Activated CD4-positive, alpha-beta T cell treated with anti-CD3 and anti-CD28 coated beads, Interleukin-2, amount 50 U/mL, for 24 hours (primary cell): ENCODE measurements at places on chromosomes 7 and 10.

DNA sequence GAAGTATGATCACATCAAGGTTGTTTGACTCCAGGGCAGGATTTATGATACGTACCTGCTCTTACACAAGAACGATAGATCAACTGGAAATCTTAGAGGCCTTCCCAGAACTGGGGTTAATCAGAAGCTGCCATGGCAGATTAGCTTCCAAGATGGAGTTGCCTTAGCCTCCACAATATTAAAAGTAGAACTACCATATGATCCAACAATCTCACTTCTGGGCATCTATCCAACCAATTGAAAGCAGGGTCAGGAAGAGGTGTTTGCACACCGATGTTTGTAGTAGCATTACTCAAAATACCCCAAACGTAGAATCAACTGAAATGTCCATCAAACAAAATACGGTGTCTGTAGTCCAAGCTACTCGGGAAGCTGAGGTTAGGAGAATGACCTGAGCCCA lies 6.6 kb downstream of the PILRB start:
- no peak for DNase-seq

GRCh38 chr7:42236976-42237810 lies at the start of gene GLI3:
Gene GLI3 (minus strand): TSS chr7:42237209. CDS start chr7:42223253, 13,956 bp downstream.
- DNase-seq = no peak

GRCh38 chr7:131008840-131009711 lies 275.1 kb upstream of the KLF14 start:
- no peak for DNase-seq

DNA sequence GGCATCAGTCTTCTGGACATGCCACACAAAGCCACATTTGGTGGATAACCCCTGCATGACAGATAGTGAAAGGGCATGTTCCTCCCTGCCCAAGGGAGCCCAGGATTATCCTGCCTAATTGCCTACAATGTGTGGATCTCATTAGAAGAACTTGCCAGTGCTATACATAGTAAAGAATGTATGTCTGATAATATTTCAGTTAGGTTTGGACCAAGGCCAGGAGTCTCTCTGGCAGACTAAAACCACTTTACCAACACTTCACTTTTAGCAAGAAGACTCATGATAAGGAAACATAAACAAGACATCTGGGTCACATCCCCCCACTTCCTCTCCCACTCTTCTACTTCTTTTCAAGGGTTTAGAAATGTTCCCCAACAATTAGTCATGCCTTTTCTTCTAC lies 196.7 kb downstream of the MTERF1 start:
- DNase-seq = no peak

DNA sequence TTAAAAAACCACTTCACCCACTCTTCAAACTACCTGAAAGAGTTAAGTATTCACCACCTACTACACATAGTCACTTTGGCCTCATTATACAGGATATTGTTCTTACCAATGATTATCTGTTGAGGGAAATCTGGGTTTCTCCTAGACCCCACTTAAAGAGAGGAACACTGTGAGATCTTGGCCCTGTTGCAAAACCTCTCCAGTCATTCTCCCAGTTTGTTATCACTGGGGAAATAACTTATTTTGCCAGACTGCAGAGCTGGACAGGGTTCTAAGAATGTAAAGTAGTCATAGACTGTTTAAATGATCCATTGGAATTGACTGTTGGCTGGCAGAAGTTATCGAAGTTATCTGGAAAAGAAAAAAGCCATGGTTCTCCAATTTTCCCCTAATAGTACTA lies 143.8 kb downstream of the HGF start:
- DNase-seq = no peak

DNA sequence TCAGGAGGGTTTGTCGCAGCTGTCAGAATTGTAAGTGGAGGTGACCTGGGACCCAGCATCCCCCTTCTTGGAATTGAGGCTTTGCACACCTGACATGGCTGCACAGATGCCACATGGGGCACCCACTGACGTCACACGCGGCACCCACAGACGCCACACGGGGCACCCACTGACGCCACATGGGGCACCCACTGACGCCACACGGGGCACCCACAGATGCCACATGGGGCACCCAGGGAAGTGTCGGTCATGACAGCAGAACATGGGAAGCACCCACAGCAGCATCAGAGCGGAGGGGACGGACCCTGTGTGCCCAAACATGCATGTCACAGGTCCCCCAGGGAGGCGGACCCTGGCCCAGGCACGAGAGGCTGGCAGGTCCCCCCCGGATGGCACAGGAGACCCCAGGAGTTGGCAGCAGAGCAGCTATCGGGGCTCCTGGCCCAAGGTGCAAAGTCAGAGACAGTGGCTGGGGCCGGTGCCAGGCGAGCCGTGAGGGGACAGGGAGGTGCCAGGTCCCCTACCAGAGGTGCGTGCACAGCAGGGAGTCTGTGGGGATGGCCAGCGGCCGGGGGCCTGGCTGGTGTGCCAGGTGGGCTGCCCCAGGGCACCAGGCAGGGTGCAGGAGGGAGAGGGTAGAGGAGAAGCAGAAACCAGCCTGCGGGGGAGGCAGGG lies 21.1 kb downstream of the KNDC1 start:
- DNase-seq = no peak

DNA sequence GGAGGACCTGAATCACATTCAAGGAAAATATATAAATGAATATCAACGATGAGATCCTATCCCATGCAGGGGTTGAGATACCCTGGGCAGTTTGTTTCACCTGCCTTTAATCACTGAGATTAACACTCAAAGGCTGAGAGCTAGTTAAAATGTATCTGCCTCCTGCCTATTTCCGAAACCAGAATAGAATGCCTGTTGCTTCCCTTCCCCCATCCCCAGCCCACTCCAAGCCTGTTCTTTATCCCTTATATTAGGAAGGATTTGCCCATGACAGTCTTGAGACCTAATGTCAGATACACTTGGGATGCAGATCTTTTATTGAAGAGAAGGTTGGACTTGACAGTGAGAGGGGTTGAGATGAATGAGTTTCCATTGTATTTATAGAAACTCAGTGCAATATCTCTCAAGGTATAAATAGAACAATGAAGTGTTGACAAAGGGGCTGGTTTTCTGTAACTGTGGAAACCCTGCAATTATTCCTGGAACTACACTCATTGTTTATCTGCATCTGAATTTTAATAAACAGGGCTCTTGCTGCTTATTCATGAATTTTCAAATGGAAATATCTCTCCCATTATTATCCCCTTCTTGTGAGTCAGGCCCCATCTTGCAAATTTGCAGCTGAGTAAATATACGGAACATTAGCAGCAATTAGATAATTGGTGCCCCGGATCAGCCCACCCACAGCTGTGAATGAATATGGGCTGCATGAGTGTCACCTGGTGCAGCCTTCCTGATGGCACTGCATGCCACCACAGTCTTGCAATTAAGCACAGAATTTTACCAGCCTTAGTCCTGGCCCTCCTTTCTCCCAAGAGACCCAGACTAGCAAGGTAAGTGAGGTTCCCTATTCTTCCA lies 66.7 kb downstream of the SORCS3 start:
- DNase-seq = no peak

DNA sequence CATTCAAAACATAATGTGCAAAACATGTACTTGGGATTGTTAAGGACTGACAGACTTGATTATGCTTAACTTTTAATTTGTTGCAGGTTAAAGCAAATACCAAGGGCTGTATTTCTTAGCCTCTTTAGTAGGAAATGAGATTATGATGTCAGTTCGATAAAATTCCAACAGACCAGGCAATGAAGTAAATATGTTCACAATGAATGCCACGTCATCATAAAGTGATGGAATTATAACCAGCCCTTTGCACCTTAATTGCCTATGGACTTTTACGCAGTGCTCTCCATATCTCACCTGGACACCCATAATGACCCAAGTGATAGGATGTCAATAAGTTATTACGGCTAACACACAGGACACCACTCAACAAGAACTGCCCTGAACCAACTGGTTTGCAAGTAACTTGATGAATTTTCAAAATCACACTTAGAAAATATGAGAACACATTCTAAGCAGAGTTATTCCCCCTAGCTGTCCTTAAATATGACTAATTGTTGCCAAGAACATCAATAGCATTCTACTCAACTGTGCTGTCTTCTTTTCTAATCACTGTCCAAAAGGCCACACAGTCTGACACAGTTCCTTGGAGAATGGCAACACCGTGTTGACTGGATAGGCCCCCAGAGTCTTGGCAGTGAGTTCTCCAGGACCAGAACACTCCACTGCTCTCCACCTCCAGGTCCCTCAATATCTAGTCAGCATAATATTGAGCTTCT lies 115.0 kb downstream of the CHCHD3 start:
- no peak for DNase-seq

DNA sequence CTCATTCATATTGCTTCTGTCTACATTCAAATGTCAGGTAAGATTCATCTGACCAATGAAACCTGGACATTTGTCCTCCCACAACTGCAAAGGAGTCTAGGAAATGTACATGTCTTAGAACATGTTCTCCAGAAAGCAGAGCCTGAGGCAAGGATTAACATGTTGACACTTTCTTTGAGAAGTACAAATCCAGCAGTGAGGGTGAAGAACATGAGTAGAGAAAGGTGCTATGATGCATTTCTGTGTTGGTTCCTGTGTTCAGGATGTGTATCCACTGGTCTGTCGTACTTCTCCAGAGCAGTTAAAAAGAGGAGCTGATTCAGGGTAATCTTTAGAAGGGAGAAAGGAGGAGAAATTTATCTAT lies 146.0 kb upstream of the AGR3 start:
- DNase-seq = no peak

DNA sequence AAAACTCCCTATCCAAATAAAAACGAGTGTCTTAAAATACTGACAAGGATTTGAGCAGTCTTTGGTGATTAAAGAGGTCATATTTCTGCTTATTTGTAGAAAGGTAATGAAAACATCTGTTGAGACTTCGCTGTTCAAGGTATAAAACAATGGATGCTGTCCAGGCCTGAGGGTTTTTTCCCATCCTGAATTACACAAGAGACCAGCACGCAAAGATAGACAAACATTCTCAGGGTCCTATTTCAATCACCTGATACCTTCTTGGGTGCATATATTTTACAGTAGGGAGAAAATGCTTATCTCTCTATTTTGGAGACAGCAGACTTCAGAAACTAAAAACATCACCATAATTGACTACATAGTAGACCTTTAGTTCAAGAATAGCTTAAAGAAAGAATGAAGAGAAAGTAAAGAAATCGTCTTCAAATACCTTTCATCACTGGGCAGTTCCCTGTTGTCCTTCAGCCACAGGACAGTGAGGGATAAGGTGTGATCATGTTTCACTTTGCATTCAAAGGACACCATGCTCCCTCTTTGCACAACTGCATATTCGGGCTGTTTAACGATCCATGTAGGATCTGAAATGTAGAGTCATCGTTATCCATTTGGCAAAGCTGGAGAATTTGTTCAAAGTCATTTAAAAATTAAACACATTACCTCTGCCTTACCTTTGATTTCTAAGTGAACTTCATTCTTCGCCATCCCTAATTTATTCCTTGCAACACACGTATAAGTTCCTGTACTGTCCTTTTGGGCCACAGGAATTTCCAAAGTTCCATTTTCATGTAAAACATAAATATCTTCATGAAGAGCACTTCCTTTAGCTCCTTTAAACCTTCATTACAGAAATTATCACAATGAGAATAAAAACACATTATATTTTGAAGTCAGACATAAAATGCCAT lies 63.7 kb upstream of the LAMB4 start:
- DNase-seq = no peak

- DNase-seq = no peak
These were observed 177.2 kb upstream of the RHEB start for GRCh38 chr7:151696721-151697514.

DNA sequence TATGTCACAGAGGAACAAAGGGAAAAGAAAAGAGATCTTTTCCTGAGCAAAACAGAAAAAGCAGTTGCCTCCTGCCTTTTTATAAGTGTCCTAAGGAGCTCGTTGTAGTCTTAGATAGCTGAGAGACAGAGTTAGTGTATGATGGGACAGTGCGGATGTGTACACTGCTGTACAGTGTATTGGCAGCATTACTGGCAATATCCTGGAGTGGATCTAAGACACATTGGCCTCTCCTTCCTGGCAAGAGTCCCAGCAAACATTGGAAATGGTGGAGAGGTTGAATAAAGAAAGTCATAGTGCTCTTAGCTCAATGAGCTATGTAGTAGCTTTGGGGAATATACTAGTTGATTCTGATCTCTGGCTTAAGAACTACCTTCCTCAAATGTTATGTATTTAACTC lies 22.7 kb downstream of the GARS1 start:
- DNase-seq = no peak

DNA sequence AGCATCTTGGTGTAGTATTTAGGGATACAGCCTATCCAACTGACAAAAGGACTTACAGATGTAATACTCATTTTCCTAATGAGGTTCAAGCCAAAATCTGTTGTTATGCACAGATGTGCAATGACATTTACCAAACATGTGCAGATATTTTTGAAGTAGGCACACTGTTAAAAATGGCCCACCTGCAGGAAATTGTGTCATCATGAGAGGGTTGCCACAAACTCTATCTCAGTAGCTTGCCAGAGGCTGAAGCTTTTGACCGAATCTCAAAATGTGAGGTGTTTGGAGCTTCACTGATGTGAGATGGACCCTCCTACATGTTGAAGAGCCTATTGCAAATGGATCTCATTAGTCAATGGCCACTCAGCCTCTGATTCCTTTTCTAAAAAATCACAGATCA lies 89.7 kb upstream of the CSTF2T start:
- DNase-seq = no peak

DNA sequence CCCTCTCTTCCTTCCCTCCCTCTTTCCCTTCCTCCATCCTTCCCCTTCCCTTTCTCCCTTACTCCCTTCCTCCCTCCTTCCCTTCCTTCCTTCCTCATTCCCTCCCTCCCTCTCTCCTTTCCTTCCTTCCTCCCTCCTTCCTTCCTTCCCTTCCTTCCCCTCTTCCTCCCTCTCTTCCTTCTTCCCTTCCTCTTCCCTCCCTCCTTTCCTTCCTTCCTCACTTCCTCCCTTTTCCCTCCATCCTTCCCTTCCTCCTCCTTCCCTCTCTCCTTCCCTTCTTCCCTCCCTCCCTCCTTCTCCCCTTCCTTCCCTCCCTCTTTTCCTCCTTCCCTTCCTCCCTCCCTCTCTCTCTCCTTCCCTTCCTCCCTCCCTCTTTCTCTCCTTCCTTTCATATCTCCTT lies 12.7 kb upstream of the SLC18A2 start:
- no peak for DNase-seq

- no peak for DNase-seq
These were observed 114.8 kb upstream of the NPY start for GRCh38 chr7:24169077-24169624.

DNA sequence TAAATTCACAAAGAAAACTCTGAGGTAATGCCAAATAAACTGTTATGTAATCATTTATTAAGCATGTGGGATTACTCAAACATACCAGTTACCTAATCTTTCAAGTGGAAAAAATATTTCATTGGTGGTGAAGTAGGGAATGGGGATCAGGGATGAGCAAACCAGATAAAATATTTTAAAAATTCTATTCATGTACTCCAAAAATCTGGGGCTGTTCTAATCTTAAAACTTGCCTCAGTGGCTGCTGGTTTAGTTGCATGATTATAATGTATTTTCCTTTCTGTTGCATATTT lies 19.5 kb downstream of the LMOD2 start:
- no peak for DNase-seq

- no peak for DNase-seq
These were observed 112.8 kb downstream of the SEMA3D start for GRCh38 chr7:85074016-85074415.

- no peak for DNase-seq
These were observed 47.4 kb downstream of the GPR37 start for GRCh38 chr7:124718032-124718766.
